ENCODE measurements at places on chromosomes 12 and 14.

GRCh38 chr12:72677846-72678245 lies 405.7 kb downstream of the TRHDE start:
- no peak for DNase-seq

- no peak for DNase-seq
Measured at GRCh38 chr12:64186789-64187188, 35.3 kb downstream of the KICS2 start.

DNA sequence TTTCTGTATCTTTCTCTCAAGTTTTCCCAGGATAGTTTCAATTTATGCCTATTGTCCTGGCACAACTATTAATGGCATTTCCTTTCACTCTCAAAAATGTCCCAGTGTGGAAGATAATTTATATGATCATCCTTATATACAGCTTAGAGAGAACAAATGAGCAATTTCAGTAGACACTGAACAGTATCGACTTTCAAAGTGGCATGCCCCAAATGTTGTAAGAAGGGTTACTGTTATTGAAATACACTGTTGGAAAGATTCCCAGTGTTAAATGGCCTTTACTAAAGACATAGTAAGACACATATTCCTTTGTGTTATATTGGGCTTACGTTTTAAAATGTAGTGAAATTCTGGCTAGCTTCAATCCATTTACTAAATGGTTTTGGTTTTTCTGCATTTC lies 202.3 kb upstream of the CDKN3 start:
- DNase-seq: peak; percentile 25

GRCh38 chr12:66129934-66130266 lies 650 bp downstream of the LLPH start:
- DNase-seq: peak; percentile 22

DNA sequence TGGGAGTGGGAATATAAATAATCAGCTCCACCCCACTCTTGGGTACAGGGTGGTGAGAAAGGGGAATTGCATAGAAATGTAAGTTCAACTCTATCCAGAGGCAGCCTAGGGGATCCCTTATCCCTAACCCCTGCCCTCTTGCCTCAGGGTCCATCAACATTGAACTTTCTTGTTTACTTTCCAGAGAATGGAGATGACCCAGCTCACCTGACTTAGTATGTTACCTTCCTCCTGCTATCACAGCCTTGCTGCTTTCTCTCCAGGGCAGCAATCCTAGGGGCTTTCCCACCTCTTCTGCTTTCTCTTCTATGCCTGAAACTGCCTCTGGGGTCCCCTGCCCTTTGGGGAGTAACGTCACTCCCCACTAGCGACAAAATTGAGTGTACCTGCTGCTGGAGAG lies 2.7 kb downstream of the LRP1 start:
- DNase-seq: no peak

GRCh38 chr12:11825278-11825677 lies 175.8 kb downstream of the ETV6 start:
- DNase-seq: no peak

DNA sequence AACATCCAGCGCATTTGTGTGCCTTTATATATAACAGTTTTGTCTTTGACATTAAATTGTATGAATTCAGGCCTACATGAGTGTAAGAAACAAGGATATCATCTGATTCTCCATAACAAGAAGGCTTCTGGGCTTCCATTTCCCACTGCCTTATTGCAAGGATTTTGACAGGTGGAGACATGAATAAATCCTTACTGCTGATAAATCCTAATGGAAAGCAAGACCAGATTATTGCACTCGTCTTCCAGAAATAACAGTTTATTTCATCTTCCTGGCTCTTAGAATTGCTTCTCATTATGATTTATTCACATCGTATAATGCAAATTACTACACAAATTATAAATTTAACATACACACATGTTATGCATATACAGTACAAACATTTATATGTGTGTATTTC lies 348.1 kb downstream of the MDGA2 start:
- DNase-seq: no peak

DNA sequence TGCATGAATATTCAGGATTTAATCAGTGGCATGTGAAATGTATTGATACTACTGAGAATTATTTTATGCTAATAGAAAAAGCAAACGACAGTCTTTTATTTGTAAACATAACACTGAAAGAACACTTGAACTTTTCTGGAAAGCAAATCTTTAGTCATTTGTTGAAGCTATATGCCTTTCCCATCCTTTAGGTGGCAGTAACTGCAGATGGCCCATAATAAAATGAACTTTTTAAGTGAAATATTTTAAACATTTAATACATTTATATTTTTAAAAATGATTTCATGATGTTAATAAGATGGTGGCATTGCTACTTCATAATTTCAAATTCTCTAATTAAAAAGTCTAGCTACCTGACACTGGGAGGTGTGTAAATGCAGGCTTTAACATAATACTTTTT lies 13.9 kb upstream of the KRR1 start:
- no peak for DNase-seq

GRCh38 chr14:67539116-67539515 lies 6.0 kb downstream of the PLEKHH1 start:
- no peak for DNase-seq

GRCh38 chr14:102440392-102440791 lies 69.2 kb downstream of the ANKRD9 start:
- DNase-seq: no peak

DNA sequence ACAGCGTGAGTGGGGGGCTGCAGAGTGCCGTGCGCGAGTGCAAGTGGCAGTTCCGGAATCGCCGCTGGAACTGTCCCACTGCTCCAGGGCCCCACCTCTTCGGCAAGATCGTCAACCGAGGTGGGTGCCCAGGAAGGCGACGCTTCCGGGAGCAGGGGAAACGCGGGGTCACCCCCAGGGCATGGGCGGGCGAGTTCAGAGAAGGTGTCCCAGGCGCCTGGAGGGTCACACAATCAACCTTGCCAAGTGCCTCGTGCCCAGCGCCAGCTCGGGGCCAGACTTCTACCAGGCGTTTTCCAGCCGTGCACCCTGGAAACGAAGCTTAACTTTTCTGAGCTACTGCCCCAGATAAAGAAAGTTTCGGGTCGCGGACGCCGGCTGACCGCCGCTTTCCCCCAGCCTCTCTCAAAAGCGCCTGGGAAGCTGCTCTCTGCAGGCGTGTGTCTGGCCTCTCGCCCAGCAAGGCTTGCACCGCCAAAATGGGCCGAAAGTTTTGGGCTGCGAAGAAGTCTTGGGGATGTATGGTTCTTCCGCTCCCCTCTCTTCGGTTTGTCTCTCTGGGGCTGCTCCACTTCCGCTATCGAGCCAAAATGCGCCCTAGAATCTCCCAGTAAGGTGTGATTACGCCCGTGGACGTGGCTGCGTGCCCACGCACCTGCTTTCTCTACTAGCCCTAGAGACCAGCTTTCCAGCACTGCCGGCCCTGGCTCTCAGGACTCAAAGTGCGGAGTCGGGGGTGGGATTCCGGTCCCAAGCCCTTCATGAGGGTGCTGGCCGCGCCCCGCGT lies 1.7 kb downstream of the WNT1 start:
- DNase-seq: no peak

DNA sequence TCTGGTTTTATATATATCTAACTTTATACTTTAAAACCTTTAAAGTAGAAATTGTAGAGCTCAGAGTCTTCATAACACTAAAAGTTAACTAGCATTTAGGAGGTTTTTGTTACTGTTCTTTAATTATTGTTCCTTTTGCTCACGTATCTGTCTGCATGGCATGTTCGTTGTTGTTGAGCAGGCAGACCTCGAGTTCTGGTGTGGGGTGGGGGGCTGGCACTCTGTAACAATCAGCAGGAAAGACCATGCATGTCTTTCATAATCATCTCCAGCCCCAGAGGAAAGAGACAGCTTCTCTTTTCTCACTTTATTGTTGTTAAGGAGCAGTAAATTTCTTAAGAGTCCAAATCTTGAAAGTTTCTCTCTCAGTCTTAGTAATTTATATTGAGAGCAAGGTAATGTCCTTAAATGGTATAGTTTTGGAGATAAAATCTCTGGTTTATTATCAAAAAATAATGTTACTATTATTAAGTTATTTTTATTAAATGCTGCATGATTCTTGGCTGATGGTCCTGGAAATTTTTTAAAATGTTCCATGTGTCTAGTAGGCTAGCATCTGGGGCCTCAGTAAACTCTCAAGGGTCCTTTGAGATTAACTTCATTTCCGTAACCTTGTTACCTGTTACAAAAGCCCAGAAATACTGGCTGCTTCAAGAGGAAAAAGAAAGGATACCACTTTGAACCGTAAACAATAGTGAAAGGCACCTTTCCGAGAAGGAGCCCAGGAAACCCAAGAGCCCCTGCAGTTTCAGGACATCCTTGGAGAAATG lies 30.3 kb downstream of the CKB start:
- DNase-seq: no peak

- no peak for DNase-seq
Measured at GRCh38 chr12:64652346-64652745, 42.1 kb downstream of the RASSF3 start.

- DNase-seq: no peak
Measured at GRCh38 chr14:66046591-66046990, 439.6 kb upstream of the CCDC196 start.

DNA sequence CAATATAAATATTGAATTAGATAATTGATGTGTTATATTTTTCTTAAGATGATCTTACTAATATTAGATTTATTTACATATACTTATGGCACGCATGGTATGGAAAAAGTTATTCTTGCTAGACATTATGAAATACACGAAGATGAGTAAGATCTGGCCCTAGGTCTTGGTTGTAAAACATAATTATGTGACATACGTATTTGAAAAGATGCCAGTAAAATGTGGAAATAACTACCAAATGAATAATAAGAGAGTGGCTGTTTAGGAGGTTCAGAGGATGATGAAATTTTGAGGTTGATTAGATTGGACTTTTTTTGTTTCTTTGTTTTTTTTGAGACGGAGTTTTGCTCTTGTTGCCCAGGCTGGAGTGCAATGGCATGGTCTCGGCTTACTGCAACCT lies 41.3 kb downstream of the FANCM start:
- peak; percentile 58 for DNase-seq

- no peak for DNase-seq
Measured at GRCh38 chr14:42011221-42011620, 404.5 kb downstream of the LRFN5 start.

DNA sequence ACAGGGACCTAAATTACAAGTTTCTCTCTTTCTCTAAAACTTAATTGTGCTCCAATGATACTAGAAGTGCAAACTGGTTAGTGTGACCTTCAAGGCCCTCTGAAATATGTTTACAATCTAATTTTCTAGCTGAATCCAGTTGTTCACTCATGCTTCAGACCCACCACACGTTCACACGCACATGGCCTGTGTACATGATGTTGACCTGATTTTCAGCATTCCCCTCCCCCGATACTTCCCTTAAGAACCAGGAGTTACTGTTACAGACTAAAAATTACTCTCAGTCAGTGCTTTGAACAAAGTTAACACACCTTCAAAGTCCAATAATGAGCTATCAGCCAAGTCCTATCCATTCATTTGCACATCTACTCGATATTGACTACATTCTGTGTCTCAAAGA lies 16.5 kb downstream of the MBIP start:
- no peak for DNase-seq

DNA sequence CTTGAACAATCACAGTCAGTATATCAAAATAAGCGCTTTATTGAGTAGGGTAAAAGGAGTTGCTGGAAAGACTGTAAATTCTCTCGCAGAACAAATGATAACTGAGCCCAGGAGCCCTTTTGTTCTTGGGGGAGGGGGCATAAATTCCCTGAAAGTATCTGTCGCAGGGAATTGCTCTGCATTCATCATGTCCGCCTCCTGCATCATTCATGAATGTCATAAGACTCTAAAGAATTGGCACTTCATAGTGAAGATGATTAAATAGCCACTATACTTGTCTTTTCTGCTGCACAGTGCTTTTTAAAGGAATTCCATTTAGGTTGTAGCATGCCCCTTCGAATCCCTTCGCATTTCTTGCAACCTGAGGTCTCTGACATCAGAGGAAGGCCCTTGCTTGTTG lies 762.3 kb downstream of the DIO2 start:
- no peak for DNase-seq

GRCh38 chr12:6553051-6553868 lies 2.6 kb downstream of the IFFO1 start:
- DNase-seq: peak; percentile 71

DNA sequence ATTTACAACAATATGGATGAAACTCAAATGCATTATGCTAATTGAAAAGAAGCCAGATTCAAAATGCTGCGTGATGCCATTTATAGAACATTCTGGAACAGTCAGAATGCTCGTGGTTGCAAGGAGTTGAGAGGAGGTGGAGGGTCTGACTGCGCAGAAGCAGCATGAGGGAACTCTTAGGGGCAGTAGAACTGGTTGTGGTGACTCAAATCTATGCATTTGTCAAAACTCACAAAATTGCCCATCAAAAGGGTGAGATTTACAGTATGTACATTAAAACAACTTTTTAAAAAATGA lies 113.7 kb upstream of the PDZRN4 start:
- DNase-seq: no peak

Measured in astrocyte of the spinal cord (primary cell).